Aorta (tissue), 5 donors: ENCODE measurements at places on chromosomes 4 and X.

- H3K4me3 ChIP-seq: peak overlapping the region; percentile 49
- DNase-seq: no peak
- no peaks in the 10 kb centered on the region for H3K27me3 ChIP-seq
Observed at GRCh38 chrX:115563633-115564162, 2.7 kb downstream of the PLS3 start.

GRCh38 chrX:155242300-155242699 is 22.0 kb downstream of the RAB39B start:
- H3K27ac ChIP-seq: no peak overlapping the region
- no peak overlapping the region for H3K4me3 ChIP-seq
- H3K4me1 ChIP-seq: no peaks in the 10 kb centered on the region

- no peak overlapping the region for H3K4me3 ChIP-seq
- DNase-seq: no peak
- H3K4me1 ChIP-seq: no peaks in the 10 kb centered on the region
- no peaks in the 10 kb centered on the region for H3K36me3 ChIP-seq
- H3K27ac ChIP-seq: no peak overlapping the region
- no peaks in the 10 kb centered on the region for H3K27me3 ChIP-seq
Observed at GRCh38 chr4:114378305-114378903, 220.2 kb upstream of the UGT8 start.

- no peak for DNase-seq
- H3K4me3 ChIP-seq: no peak overlapping the region
- no peaks in the 10 kb centered on the region for H3K36me3 ChIP-seq
- no peaks in the 10 kb centered on the region for H3K4me1 ChIP-seq
- no peak overlapping the region for H3K27ac ChIP-seq
Observed at GRCh38 chr4:184433258-184433892, 41.0 kb downstream of the IRF2 start.

DNA sequence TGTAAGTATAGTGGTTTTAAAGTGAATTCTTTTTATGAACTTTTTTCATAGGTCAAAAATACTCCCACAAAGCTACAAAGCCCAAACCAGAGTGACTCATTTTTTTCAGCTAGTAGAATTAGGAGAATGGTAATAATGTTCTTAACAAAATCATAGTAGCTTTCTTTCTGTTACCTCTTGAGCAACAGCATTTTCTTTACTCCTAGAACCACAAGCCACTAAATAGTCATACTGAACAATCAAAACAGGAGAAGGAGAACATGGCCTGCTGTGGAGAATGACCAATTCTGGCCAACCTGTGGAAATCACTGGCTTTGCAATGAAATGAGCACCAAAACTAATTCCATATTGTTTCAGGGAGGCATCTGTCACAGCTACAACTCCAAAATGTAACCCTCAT is 112.9 kb downstream of the AMMECR1 start:
- H3K27me3 ChIP-seq: no peaks in the 10 kb centered on the region
- no peaks in the 10 kb centered on the region for H3K4me1 ChIP-seq
- no peak overlapping the region for H3K4me3 ChIP-seq
- no peak for DNase-seq
- no peaks in the 10 kb centered on the region for H3K36me3 ChIP-seq

DNA sequence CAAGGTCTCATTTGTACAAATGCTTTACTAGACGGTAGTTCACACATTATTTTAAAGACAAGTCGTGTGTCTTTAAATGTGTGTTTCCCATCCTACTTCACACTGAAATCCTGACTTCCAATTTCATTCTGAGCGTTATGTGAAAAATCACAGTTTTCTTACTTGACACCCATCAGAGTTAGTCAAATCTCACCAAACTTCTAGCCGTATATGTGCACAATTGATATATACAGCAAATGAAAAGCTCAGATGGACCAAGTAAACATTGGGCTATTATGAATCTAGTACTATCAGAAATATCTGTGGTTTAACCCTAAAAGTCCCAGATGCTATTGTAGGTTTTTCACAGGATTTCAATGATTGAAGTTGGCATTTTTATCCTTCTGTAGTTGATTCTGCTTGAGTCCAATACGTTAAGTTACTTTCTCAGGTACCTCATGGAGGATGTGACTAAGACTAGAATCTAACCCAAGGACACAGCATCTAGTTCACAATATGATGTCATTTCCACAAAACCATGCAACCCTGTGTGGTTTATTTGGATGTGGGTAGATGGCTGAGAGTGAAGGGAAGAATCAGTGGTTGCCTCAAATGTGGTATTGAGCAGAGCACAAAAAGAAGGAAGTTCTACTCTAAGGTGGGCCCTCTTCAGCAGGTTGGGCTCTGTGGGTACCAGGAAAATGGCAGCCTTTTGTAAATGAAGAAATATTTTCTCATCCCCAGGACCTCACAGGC is 22.1 kb upstream of the TRIM60 start:
- no peak for DNase-seq
- H3K4me3 ChIP-seq: no peak overlapping the region
- H3K27me3 ChIP-seq: no peaks in the 10 kb centered on the region
- no peaks in the 10 kb centered on the region for H3K36me3 ChIP-seq
- no peak overlapping the region for H3K27ac ChIP-seq

- DNase-seq: no peak
- no peaks in the 10 kb centered on the region for H3K36me3 ChIP-seq
- no peak overlapping the region for H3K27ac ChIP-seq
- no peaks in the 10 kb centered on the region for H3K4me1 ChIP-seq
- no peaks in the 10 kb centered on the region for H3K27me3 ChIP-seq
Observed at GRCh38 chr4:2426711-2427275, 8.0 kb downstream of the CFAP99 start.

- no peak for DNase-seq
- no peaks in the 10 kb centered on the region for H3K36me3 ChIP-seq
- H3K27ac ChIP-seq: no peak overlapping the region
- H3K4me1 ChIP-seq: no peaks in the 10 kb centered on the region
- no peaks in the 10 kb centered on the region for H3K27me3 ChIP-seq
Observed at GRCh38 chr4:92968556-92968955, 664.8 kb downstream of the GRID2 start.

GRCh38 chr4:78018271-78019049 is 38.7 kb upstream of the FRAS1 start:
- H3K4me1 ChIP-seq: no peaks in the 10 kb centered on the region
- H3K27ac ChIP-seq: no peak overlapping the region
- no peak for DNase-seq
- no peak overlapping the region for H3K4me3 ChIP-seq

DNA sequence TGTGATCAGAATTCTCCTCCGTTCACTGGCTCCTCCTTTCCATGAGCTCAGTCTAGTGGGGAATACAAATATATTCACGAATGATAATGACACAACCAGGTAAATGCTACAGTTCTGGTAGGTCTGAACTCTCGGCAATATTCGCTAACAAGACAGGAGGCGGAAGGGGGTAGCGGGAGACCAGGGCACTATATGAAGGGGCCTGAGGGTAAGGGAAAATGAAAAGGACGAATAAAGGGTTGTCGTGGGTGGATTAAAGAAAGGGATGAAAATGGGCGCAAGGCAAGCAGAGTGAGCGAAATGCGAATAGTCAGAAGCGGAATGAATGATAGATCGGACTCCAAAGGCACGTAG is 743 bp downstream of the NKAP start:
- no peaks in the 10 kb centered on the region for H3K27me3 ChIP-seq
- H3K4me3 ChIP-seq: peak overlapping the region; percentile 60
- no peaks in the 10 kb centered on the region for H3K36me3 ChIP-seq
- no peaks in the 10 kb centered on the region for H3K4me1 ChIP-seq
- DNase-seq: no peak

DNA sequence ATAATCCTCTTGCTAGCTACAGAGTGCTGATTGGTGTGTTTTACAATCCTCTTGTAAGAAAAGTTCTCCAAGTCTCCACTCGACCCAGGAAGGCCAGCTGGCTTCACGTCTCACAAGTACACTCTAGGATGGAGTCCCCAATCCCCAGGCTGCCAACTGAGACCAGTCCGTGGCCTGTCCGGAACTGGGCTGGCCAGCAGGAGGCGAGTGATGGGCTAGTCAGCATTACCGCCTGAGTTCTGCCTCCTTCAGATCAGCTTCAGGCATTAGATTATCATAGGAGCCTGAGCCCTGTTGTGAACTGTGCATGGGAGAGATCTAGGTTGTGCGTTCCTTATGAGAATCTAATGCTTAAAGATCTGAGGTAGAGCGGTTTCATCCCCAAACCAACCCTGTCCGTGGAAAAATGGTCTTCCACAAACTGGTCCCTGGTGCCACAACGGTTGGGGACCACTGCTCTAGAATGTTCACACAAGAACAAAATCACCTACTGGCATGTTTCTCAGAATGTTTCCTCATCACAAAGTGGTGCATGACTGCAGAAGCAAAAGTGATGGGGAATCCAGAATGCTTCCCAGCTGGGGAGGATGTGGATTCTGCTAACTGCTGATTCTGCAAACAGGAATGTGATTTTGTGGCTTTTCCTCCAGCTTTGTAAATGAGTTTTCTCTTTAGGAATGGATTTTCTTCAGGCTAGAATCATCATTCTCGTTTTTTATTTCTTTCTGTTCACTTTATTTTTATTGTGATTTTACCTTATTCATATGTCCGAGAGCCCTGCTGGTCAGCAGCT is 40.9 kb downstream of the SEPTIN11 start:
- H3K27ac ChIP-seq: no peak overlapping the region
- H3K36me3 ChIP-seq: no peaks in the 10 kb centered on the region
- H3K4me1 ChIP-seq: peaks cover 3% of the 10 kb centered on the region
- no peak for DNase-seq

GRCh38 chr4:125140966-125141495 is 173.7 kb upstream of the FAT4 start:
- no peak overlapping the region for H3K4me3 ChIP-seq
- no peak for DNase-seq
- H3K27me3 ChIP-seq: no peaks in the 10 kb centered on the region
- no peaks in the 10 kb centered on the region for H3K4me1 ChIP-seq

DNA sequence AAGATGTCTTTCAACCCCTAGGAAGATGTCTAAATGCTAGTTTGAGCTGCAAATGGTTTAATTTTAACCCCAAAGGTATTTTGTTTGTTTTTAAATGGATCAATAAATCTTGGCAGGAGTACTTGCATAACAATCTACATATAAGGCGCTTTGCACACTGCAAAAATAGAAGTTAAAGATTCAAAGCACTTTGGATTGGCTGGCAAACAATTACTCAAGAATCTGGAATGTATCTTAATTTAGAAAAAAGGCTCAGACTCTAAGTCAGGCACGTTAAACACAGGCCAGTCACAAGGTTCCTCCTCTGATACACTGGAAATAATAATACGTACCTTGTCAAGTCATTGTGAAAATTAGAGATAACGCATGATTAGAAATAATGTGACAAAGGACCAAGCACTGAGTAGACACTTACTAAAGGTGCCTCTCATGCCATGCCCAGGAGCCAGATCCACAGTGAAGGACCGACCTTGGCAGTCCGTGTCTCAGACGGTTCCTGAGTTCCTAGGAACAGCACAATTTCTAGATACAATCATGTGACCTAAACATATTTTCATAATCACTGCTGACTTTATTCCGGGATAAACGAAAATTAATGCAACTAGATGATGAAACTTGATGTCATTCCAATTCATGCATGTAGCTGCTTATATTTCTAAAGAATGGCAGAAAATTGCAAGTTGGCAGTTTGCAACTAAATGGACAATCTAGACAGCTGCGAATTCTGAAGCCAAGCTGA is 49.6 kb downstream of the PROM1 start:
- no peaks in the 10 kb centered on the region for H3K27me3 ChIP-seq
- H3K36me3 ChIP-seq: no peaks in the 10 kb centered on the region
- no peak overlapping the region for H3K4me3 ChIP-seq
- peak overlapping the region; percentile 80 for H3K27ac ChIP-seq
- DNase-seq: no peak
- peaks cover 4% of the 10 kb centered on the region for H3K4me1 ChIP-seq

DNA sequence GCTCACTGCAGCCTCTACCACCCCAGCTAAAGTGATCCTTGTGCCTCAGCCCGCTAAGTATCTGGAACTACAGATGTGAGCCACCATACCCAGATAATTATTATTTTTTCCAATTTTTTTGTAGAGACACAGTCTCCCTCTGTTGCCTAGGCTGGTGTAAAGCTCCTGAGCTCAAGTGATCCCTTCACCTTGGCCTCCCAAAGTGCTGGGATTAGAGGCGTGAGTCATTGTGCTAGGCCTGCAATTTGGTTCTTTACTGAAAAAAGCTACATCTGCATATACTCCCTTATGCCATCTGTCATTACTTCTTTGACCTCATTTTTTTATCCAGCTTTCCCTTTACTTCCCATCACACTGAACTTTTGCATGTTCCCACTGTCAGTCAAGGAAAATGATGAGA is 2012.4 kb upstream of the IGFBP7 start:
- no peak for DNase-seq
- no peak overlapping the region for H3K27ac ChIP-seq
- H3K27me3 ChIP-seq: no peaks in the 10 kb centered on the region
- no peaks in the 10 kb centered on the region for H3K4me1 ChIP-seq

- H3K27me3 ChIP-seq: no peaks in the 10 kb centered on the region
- DNase-seq: no peak
- H3K4me1 ChIP-seq: no peaks in the 10 kb centered on the region
Observed at GRCh38 chr4:83115656-83116285, 1.2 kb upstream of the PLAC8 start.

GRCh38 chr4:143554728-143555597 is 41.5 kb downstream of the SMARCA5 start:
- DNase-seq: no peak
- H3K27me3 ChIP-seq: no peaks in the 10 kb centered on the region

GRCh38 chr4:73762409-73762808 is 22.0 kb downstream of the CXCL8 start:
- no peaks in the 10 kb centered on the region for H3K4me1 ChIP-seq
- H3K36me3 ChIP-seq: no peaks in the 10 kb centered on the region
- DNase-seq: no peak
- H3K4me3 ChIP-seq: no peak overlapping the region
- H3K27me3 ChIP-seq: no peaks in the 10 kb centered on the region

GRCh38 chr4:136277741-136278140 is 1254.6 kb downstream of the PCDH18 start:
- no peak overlapping the region for H3K27ac ChIP-seq
- DNase-seq: no peak
- H3K36me3 ChIP-seq: no peaks in the 10 kb centered on the region
- no peaks in the 10 kb centered on the region for H3K27me3 ChIP-seq
- H3K4me1 ChIP-seq: no peaks in the 10 kb centered on the region

- H3K27me3 ChIP-seq: no peaks in the 10 kb centered on the region
- no peaks in the 10 kb centered on the region for H3K4me1 ChIP-seq
- H3K27ac ChIP-seq: no peak overlapping the region
- H3K36me3 ChIP-seq: no peaks in the 10 kb centered on the region
- DNase-seq: no peak
Observed at GRCh38 chr4:108144451-108144850, 24.3 kb downstream of the LEF1 start.

DNA sequence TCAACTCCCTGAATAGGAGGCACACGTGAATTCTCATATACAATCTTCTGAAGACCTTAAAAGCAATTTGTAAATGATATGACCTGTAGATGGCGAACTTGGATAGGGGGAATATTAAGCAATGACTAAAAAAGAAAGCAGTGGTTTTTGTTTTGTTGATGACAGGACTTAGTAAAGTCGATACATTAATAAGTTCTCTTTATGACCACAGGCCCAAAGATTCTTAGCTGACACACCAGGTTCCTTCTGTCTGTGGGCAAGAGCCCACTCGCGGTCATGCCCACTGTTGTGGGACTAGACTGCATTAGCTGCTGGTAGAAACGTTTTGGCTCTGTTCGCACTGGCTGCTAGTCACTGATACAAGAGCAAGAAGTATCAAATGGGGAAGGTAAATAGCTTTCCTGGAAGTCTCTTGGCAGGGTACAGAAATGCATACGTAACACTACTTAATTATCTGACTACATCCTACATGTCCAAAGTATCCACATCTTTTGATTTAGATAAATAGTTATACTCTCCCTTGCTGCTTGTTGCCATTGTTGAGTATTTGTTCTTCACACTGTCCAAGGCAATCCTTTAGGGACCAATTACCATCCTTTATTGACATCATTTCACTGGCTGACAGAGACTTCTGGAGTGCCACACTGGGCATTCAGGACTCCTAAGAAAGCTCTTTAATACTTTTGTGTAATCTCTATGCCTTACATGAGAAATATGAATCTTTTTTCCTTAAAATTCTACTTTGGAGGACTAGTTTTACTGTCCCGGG is 31.0 kb downstream of the ALPK1 start:
- H3K27me3 ChIP-seq: no peaks in the 10 kb centered on the region
- H3K27ac ChIP-seq: no peak overlapping the region
